ENCODE measurements at places on chromosomes 1 and 21.

DNA sequence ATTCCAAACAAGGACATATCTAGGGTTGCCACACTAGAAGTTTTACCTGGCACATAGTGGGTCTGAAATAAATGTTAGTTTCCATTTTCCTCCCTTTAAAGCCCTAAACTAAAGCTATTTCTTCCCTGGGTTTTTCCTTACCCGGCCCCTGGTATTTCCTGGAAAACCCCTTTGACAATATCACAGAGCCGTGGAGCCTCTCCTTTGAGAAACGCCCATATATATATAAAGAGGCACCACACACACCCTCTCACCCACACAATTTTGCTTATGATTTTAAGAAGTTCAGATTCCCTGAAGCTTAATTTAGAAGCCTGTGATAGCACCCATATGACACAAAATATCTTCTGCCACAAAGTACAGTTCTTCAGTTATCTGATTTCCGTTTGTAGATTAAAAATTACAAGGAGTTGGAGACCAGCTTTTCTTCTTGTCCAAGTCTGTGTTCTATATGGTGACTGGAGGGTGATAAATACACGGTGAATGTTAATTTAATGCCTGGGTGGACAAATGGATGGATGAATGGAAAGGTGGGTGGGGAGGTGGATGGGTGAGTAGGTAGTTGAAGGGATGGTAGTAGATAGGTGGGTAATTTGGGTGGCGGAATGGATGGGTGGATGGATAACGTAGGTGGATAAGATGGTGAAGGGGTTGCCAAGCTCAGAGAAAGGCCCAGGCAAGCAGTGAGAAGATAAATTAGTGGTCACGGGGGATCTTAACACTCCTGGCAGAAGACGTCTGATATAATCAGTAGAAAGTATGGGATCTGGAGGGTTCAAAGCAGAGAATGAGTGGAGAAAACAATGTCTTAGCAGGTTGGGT is 154.4 kb upstream of the FGGY start:
- DNase-seq, result no peak

DNA sequence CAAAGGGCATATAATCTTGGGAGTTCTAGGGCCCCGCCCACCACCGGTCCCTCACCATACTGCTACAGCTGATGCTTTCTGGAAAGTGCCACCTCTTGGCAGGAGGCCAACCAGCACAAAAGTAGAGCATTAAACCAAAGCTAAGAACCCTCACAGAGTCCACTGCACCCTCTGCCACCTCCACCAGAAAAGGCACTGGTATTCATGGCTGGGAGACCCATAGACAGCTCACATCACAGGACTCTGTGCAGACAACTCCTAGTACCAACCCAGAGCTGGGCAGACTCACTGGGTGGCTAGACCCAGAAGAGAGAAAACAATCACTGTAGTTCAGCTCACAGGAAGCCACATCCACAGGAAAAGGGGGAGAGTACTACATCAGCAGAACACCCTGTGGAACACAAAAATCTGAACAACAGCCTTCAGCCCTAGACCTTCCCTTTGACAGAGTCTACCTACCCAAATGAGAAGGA is 10.8 kb downstream of the THEM4 start:
- DNase-seq, result no peak

- no peak for DNase-seq
Measured at GRCh38 chr21:34557261-34557660, 45.3 kb upstream of the KCNE1 start.

- peak; percentile 15 for DNase-seq
Measured at GRCh38 chr1:185439727-185440415, 122.8 kb upstream of the IVNS1ABP start.

DNA sequence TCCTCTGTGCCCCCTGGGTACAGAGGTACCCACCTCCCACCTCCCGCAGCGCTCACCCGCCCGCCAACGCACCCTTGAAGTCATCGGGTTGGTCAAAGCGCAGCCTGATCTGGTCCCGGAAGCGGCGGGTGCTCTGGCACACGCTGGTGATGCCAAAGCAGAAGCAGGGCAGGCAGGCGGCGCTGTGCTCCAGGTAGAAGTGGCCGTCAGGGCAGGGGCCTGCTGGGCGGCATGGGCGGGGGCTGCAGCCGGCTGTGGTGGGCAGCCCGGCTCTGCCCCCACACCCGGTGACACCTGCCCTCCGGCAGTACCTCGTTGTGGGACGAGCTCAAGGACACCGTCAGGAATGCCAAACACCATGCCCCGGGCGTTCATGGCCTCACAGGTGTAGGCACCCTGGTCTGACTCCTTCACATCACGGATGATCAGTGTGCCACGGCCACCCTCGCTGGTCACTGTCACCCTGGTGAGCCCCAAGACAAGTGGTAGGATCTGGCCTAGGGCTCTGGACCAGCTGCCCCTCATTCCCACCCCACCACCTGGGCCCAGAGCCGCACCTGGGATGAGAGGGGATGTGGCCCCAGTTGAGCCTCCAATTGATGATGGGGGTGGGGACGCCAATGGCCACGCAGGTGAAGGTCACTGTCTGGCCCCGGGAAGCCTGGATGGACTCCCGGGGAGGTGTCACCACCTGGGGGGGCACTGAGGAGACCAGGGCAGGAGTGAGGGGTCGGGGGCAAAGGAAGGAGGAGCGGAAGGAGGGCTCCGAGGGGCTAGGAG is 52.5 kb downstream of the HSPG2 start:
- no peak for DNase-seq

DNA sequence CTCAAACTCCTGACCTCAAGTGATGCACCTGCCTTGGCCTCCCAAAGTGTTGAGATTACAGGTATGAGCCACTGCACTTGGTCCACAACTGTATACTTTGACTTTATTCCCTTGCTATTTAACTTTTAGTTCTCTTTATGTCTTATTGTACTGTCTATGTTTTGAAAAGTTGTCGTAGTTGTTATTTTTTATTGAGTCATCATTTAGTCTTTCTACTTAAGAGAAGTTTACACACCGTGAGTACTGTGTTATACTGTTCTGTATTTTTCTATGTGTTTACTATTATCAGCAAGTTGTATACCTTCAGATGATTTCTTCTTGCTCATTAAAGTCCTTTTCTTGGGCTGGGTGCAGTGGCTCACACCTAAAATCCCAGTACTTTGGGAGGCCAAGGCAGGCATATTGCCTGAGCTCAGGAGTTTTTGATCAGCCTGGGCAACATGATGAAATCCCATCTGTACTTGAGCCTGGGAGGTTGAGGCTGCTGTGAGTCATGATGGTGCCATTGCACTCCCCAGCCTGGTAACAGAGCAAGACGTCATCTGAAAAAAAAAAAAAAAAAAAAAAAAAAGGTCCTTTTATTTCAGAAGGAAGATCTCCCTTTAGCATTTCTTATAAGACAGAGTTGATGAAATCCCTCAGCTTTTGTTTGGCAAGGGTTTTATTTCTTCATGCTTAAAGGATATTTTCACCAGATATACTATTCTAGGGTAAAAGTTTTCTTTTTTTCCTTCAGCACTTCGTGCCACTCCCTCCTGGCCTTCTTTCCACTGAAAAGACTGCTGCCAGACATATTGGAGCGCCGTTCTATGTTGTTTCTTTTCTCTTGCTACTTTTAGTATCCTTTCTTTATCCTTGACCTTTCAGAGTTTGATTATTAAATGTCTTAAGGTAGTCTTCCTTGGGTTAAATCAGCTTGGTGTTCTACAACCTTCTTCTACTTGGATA is 47.6 kb downstream of the TNFSF18 start:
- DNase-seq, result no peak

- DNase-seq, result no peak
Measured at GRCh38 chr1:201363467-201363866, 14.0 kb downstream of the TNNT2 start.

DNA sequence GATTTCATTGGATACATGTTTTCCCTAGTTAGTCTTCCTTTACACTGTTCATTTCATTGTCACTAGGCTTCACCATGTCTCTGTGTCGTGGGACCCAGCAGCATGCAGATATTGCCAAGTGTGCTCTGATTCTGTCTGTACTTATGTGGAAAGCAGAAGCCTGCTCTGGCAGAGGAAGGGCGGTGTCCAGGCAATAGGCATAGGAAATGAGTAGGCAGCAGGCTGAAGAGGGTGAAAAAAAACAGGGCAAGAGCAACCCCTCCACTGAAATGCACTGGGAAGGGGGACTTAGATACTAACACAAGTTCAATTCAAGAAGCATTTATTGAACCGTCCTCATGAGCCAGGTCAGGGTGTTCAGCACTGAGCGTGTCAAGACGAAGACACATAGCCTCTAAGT is 85.2 kb upstream of the VAV3 start:
- DNase-seq, result no peak

DNA sequence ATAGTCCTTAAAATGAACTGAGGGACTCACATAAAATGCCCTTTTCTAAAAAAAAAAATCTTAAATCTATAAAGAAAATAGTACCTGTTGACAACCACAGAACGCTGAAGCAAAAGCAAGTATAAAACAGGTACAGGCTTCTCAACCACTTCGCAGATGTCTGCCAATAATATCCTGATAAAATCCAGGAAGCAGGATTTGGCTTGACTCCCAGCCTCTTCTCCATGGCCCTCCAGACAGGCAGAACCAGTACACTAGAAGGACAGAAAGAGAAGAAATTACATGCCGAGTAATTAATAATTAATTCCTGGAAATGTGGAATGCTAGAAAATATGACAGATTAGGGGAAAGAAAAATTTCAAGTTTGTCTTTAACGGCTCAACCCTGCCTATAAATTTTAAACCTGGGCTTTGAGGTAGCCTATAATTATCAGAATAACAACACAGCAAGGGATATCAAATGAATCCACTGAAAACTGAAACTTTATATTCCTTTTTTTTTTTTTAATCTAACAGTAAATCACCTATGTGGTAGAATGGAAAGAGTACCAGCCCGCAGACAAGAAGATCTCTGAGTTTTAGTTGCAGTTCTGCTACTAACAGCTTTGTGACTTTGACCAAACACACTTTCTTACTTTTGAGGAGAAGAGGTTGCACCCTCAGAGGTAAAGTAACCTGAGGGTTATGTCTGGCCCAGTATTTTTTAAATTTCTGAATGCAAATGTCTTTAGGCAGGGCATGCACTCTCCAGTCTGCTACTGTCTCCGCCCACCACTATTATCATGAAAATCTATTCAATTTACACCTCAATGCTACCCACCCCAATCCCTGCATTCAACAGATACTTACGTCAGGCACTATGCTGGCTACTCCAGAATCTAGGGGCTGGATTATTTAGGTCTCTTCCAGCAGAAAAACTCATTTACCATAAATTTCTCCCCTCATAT is 2.7 kb downstream of the KIAA0319L start:
- no peak for DNase-seq

DNA sequence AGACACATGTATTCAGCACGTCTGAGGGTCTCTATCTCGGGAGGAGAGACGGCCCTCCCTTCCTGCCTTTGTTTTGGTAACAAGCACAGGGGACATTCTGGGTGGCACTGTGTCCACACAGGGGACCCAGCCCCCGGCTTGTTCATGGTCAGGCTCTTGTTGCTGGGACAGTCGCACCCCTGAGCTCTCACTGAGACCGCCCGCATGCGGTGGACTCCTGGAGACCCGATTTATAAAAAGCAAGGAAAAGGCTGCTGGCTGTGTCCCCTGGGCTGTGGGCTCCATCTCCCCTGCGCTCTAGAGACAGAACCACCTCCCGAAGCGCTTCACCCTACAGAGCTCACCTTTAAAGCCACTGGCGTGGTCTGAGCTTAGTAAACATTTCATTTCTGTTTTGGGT is 103.4 kb downstream of the WDR4 start:
- no peak for DNase-seq

DNA sequence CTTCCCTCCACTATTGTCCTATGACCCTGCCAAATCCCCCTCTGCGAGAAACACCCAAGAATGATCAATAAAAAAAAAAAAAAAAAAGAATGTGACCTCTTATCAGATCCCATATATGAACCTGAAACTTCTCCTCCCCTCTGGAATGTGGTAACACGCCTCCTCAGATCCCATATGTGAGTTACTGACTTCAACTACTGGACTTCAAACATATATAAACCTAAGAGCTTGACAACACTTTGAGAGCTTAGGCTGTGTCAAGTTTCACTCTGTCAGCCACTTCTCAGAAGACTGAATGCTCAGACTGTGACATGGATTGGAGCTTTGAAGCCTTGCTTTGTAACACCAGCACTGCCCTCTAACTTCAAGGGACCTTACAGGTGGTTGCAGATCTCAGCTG is 148.4 kb downstream of the COP1 start:
- no peak for DNase-seq

GRCh38 chr1:38046884-38047602 is 450 bp upstream of the POU3F1 start:
- peak; percentile 93 for DNase-seq

GRCh38 chr1:170590921-170591705 is 59.1 kb downstream of the GORAB start:
- DNase-seq, result no peak

DNA sequence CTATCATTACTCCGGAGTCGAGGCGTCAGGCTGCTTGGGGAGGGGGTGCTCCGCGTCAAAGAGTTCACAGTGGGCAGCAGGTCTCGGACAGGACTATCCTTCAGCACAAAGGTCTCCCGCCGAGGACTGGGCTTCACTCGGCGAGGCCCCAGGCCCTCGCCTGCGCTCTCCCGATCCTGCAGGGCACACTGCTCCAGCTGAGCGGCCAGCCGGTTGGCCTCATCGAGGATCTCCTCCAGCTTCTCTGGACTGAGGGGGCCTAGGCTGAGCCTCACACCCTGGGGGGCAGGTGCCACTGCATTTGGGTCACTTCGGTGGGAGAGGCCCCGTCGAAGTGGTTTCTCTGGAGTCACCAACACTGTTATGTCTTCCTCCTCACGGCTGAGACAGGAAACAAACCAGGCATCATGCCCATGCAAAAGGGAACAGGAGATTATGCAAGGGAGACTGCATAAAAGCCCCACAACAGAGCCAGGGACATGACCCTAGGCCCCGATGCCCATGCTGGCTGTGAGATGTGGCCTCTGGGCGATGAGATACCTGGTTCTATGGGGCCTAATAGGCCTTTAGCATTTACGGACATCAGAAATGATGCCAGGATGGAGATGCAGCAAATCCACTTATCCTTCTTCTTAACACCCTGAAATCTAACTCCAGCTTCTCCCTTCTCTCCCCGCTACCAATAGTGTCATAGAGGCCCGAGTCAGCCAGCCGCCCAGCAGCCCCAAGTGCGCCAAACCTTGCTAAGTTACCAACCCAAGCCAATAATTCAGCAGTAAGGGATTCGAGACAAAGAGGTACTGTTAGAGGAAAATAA is 1.1 kb downstream of the PSRC1 start:
- DNase-seq, result no peak

- DNase-seq, result no peak
Measured at GRCh38 chr1:10675813-10676212, 120.6 kb downstream of the CASZ1 start.

DNA sequence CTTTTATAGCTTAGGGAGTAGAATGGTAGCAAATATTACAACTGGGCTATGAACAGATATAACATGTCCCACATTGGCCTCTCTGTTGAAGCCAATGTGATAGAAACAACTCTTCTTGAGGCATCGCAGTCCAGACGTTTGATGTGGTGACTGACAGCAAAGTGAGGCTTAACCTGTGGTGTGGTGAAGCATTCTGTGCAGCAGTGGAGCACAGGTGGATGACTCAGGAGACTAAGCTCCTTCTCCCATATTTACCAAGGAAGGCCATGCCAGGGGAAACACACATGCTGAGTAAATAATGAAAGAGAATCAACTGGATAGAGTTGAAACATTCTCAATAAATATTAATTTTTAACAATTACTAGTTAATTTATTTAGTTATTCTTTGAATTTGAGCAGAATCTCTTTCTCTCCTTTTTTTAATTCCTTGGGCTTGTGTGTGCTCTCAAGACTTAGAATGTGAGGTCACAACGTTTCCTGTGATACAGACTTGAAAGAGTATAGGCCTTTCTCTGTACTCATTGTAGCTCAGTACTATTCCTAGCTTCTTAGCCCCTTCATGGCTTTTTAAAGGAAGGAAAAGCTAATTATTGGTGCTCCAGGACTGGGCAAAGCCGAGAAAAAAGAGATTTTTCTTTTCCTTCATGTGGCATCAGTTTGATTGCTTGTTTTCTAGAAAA is 17.6 kb downstream of the CRB1 start:
- DNase-seq, result no peak
